Neural progenitor cell (in vitro differentiated cells): ENCODE measurements at places on chromosomes 4 and X.

GRCh38 chr4:55830716-55831115 lies 11.1 kb downstream of the EXOC1L start:
- no peak for DNase-seq

GRCh38 chrX:39967348-39967747 lies 130.4 kb downstream of the BCOR start:
- DNase-seq: no peak

GRCh38 chrX:148382983-148383382 lies 117.4 kb upstream of the AFF2 start:
- DNase-seq: peak; percentile 13

GRCh38 chr4:101262683-101263082 lies 84.6 kb downstream of the PPP3CA start:
- DNase-seq: peak; percentile 24

DNA sequence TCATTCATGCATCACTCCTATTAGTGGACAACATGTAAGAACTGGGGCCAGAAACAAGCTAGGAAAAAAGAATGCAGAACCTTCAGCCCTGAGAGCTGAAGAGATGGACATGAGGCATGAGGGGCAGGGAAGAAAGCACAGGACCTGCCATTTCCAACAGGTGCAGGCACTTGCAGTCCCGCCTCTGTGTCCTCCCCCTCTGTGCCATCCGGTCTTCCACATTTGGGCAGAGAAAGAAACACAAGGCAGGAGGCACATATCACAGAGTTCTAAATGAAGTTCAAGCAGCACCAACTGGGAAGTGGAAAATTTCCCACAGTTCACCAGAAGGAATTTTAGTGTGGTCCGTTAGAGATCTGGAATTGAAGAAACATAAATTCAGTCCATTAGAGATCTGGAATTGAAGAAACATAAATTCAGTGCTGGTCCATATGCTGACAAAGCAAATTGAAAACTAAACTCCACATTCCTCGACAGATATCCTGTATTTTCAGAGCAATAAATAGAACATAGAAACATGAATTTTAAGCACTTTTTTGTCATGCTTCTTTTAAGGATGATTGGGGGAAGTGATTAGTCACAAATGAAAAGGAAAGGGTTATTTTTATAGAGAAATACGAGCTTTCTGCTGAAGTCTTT lies 57.2 kb upstream of the DAPP1 start:
- DNase-seq: no peak

DNA sequence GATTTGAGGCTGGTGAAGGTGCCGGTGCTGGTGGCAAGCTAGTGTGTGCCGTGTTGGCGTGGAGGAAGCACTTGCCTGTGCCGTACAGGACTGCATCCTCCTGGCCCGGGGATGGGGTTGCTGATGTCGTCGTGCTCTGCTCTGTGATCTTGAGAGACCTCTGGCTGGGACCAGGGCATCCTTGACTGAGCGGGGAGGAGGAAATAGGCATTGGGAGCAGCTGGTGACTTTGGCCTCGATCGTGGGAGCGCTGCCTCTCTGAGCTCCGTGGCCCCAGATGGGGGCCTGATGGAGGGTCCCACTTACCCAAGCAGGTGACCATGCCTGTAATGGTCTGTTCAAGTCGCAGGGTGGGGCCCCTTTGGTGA lies 31.5 kb upstream of the CLCN4 start:
- no peak for DNase-seq

DNA sequence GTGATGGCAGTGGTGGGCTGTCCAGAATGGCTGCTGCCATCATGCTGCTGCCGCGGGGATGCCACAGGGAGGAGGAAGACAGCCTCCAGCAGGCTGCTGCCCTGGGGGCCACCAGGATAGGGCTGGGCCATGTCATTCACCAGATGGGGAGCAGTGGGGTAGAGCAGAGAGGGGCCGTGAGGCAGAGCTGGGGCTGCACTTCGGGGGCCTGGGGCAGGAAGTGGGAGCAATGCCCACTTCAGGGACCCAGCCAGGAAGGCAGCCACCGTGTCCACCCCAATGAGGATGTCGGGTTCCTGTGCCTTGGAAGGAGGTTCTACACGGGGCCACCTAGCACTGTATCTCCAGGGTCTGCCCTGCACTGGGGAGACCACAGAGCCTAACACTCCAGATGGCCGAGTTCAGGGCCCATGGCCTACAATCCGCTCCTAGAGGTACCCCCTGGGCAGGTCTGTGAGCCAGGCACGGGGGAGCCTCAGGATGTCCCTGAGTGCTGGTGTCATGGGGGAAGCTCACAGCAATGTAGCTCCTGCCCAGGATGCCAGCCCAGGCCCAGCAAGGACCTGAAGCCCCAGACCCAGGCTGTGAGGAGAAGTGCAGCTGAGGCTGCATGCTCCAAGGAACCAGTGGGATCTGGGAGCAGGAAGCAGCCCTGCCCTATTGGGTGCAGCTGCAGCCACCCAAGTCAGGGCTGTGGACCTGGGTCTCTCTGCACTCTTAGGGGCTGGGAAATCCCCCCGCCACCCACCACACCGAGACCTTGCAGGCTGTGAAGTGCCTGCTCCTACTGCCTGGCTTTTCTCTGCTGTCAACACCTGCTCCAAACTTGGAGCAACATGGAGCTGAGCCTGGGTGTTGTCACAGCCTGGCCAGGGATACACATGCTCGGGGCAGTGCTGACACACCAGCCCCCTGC lies 140.3 kb downstream of the PDHA2 start:
- DNase-seq: no peak
